ENCODE measurements at places on chromosomes 7 and 10.

DNA sequence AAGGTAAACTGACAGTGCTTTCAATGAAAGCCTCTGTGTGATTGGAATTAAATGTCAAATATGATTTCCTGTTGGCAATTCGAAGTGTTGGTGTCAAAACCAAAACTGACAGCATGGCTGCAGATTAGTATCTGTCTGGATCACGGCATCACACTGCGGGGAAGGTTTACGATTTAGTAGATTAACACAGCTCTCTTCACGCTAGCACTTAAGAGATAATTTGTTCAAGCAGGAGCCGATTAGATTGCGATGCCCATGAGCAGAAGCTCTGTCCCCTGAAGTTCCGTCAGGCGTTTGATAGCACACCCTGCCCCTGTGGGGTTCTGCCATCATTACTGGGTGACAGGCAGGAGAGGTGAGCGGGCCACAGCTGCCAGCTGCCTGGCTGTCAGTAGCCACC, 279.5 kb upstream of the AUTS2 start:
- DNase-seq = no peak

- peak; percentile 56 for DNase-seq
Observed at GRCh38 chr10:21518149-21518640, 7.3 kb downstream of the SKIDA1 start.

GRCh38 chr10:45450866-45451265, 76.8 kb downstream of the ALOX5 start:
- no peak for DNase-seq

GRCh38 chr7:131493081-131493480, 63.3 kb downstream of the PODXL start:
- DNase-seq = no peak

GRCh38 chr7:150373049-150373801, 4.6 kb downstream of the REPIN1 start:
- DNase-seq = no peak

GRCh38 chr7:37323966-37324365, 124.7 kb downstream of the ELMO1 start:
- DNase-seq = no peak

Measured in fibroblast of the aortic adventitia (primary cell).